ENCODE measurements at places on chromosomes 2 and 18.

DNA sequence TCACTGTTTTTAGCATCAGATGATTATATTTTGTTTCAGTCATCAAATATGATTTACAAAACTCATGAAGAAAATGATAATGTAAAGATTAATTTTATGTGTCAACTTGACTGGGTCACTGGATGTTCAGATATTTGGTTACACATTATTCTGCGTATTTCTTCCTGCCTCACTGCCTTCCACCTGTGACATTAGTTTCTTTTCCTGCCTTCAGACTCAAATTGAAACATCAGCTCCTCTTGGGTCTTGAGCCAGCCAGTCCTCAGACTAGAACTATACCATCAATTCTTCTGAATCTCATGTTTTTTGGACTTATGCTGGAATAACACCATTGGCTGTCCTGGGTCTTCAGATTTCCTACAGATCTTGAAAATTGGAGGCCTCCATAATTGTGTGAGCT lies 96.7 kb downstream of the ZNF385B start:
- no peak for DNase-seq

- no peak for DNase-seq
Measured at GRCh38 chr18:1045658-1046057, 141.0 kb downstream of the ADCYAP1 start.

- no peak for DNase-seq
Measured at GRCh38 chr2:86482034-86482433, 40.9 kb downstream of the KDM3A start.

GRCh38 chr2:8527031-8527430 lies 154.8 kb upstream of the ID2 start:
- DNase-seq: no peak

DNA sequence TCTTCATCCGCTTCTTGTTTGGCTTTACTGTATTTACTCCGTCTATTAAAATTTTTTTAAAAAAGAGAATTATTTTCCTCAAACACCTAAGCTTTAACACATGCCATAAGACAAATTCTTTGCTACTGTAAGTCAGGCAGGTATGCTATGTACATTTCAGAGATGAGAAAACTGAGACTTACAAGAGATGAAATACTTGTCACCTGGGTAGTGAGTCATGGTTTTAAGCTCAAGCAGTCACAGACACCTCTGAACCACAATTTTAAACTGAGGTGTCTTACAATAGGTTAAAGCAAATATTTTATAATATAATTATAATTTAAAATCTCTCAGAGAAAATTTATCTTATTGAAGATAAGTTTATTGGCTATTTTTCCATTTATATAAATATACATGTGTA lies 126.0 kb downstream of the EPHA4 start:
- no peak for DNase-seq

DNA sequence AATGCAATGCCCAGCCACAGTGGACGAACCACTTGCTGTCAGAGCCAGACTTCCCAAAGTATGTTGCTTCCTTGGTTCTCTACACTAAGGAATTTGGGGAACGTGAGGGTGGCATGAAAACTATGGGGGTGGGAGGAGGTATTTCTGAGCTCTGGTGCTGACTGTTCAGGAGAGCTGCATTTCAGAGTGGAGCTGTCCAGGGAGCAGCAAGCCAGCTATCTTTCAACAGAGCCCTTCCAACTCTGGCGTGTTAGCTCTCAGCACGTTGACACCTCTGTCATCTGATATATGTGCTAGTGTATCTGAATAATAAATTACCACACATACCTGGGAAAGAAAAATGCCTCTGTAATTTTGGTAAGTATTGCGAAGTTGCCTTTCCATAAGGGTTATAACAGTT lies 66.1 kb downstream of the SAP130 start:
- DNase-seq: no peak

DNA sequence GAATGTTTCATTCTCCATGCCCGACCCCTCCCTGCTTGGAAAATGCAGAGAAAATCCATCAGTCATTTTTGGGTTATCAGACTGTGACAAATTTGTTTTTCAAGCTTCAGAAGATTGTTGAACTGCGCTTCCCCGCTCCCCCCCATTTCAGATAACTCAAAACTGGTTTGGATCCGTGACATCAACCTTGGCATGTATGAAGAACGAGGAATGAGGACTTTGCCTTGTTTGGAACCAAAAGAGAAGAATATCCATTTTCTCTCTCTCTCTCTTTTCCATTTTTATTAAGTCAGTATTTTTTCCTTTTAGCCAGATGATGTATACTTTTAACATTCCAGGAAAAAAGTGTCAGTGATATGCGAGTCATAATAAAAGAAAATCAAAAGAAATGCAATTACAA lies 171.6 kb downstream of the BCL2 start:
- DNase-seq: no peak

GRCh38 chr2:157498483-157498882 lies 54.6 kb upstream of the CYTIP start:
- DNase-seq: no peak
